ENCODE measurements at places on chromosomes 5 and 9. TPM values are rescaled to one million over a fixed set of nuclear protein-coding genes. Genes with fewer than 3 reads are reported as not detected.

SEC24A gene
- 14.8 TPM for total RNA-seq

PCDHGA5 gene
- 8.3 TPM for total RNA-seq

GRCh38 chr5:15959370-15960164 lies 220.0 kb downstream of the MARCHF11 start:
- DNase-seq, result no peak

GRCh38 chr5:1026700-1027621 lies 18.4 kb downstream of the NKD2 start:
- peak; percentile 54 for DNase-seq

DNA sequence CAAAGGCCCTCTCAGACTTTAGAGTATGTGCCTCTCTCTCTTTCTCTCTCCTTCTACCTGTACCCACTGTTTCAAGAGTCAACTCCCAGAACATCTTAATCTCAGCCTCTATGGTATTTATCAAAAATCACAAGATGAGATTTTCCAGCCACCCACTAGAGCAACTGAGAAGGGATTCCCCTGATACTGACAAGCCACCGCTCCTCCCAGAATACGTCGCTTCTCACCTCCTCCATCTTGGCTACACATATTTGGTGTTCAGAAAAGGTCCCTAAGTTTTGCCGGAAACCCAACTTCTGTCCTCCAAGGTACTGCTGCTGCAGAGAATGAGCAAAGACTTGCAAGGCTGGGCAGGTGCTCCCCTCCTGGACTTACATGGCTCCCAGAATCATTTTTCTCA lies 6.1 kb downstream of the GARIN3 start:
- DNase-seq, result no peak

PCDHB9 gene
- 2.1 TPM for total RNA-seq

GRCh38 chr5:123156577-123157296 lies 67.7 kb downstream of the PRDM6 start:
- DNase-seq, result no peak

GRCh38 chr9:21333226-21333625 lies 2.0 kb downstream of the KLHL9 start:
- DNase-seq, result no peak

DNA sequence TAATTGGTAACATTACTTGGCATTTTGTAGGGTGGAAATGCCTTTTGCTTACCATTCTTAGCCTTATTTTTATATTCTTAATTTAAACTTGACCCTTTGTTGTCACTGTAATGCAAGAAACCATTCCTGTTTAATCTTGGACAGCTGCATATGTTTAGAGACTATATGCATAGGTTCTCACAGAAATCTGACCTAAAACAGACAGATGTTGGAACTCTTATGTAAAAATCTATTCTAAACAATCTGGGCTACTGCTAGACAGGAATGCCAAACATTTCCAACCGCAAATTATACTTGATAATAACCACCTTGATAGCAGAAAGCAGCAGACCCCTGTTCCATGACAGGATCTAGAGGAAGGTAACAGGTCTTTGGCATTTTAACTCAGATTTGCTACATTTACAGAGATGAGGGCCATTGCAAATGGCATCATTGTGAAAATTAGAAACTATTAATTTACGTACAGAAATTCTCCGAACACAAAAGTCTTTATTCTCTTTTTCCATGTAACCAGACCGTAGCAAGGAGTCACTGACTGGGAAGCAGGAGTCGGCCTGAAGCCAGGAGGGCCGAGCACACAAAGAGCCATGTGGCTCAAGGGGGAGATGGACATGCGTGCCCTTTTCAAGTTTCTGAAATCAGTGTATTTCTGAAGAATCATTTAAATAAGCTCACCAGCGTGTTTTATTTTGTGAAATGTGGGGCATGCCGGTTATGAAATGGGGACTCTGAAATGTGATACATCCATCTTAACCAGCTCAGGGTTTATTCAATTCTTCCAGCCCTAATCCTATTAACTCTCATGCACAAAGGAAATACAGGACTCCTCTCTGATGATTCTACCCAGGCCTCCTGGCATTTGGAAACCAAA lies 139.3 kb downstream of the AOPEP start:
- DNase-seq, result peak; percentile 83

- DNase-seq, result no peak
Measured at GRCh38 chr9:134980516-134980915, 62.8 kb upstream of the FCN1 start.

GRCh38 chr9:73689051-73689870 lies 537.6 kb downstream of the ANXA1 start:
- DNase-seq, result no peak

All from sigmoid colon (tissue), 7 donors.